ENCODE measurements at places on chromosomes 3 and 15. TPM values are rescaled to one million over a fixed set of nuclear protein-coding genes. Genes with fewer than 3 reads are reported as not detected.
A peak's percentile ranks its signal among the peaks of the same experiment; 100 is the strongest.

The CYB561D2 gene
- polyA plus RNA-seq: 16.7 TPM

DNA sequence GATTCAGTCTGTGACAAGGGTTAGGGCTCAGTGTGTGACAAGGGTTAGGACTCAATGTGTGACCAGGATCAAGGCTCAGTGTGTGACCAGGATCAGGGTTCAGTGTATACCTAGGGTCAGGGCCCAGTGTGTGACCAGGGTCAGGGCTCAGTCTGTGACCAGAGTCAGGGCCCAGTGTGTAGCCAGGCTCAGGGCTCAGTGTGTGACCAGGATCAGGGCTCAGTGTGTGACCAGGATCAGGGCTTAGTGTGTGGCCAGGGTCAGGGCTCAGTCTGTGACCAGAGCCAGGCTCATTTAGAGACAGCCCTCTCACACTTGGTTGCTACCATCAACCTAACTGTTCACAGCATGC lies 24.2 kb downstream of the LOXL1 start:
- DNase-seq: no peak

- DNase-seq: peak; percentile 23
These were observed 740 bp upstream of the NSMCE3 start for GRCh38 chr15:29270169-29270955.

- no peak for DNase-seq
These were observed 75.7 kb downstream of the ATP10A start for GRCh38 chr15:25787381-25787780.

The SLC27A2 gene
- 64.1 TPM for polyA plus RNA-seq

GRCh38 chr3:155080692-155081091 lies 573 bp downstream of the MME start:
- DNase-seq: no peak

The SPTSSB gene
- polyA plus RNA-seq: 5.7 TPM

The MED12L gene
- polyA plus RNA-seq: 1.6 TPM

The RNU5B-1 gene
- not detected for polyA plus RNA-seq

The MGA gene
- 34.8 TPM for polyA plus RNA-seq

The ZNF660 gene
- polyA plus RNA-seq: 11.1 TPM

The CLDN1 gene
- polyA plus RNA-seq: 65.5 TPM

All from right renal cortex interstitium (tissue), 3 donors.